LHCN-M2 (cell line): ENCODE measurements at places on chromosomes 13 and 19. TPM values are rescaled to one million over a fixed set of nuclear protein-coding genes. Genes with fewer than 3 reads are reported as not detected.

The LATS2 gene
- total RNA-seq = 14.6 and 18.8 TPM in 2 replicates

The ZNF345 gene
- 1.5 and 2.6 TPM in 2 replicates for total RNA-seq

The FAM124A gene
- not detected in 2 replicates for total RNA-seq

DNA sequence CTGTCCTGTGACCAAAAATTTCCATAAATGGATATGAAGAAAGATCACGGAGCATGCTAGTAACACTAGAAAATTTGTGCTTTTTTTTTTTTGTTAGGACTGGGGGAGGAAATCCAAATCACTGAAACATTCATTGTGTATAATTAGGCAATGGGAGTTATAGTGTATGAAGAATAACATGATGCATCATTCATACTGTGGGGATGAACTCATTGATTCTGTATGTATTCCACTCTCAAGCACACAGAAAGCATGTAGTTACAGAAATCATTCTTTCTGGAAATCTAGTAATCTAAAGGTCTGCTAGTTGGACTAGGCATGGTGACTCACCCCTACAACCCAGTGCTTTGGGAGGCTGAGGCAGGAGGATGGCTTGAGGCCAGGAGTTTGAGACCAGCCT is 749.7 kb downstream of the DIAPH3 start:
- DNase-seq = no peak

DNA sequence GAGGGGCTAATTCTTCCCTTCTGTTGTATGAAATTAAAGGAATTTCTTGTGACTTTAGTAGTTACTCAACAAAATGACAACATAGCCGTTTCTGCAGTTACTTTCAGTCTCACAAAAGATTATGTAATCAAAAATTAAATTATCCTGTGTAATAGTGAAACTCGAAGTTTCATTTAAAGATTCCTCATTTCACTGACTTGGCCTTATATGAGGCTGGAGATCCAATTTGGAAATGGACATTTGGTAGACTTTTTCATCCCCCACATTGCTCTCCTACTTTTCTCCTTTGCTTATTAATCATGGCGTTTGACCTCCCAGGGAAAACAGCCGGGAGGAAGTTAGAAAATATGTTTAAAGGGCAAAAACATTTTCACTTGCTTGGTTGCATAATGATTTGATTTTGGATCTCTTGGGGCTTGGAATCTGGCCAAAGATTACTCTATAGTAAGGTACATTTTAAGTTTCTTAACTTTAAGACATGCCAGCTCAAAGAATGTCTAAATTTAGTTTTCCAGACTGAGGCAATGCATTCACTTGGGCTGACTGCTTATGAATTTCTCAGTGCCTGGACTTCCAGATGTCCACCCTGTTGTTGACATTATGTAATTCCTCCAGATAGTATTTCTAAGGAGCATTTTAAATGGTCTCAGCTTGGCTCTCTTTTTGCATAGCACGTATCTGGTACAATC is 1364.9 kb upstream of the MIR17HG start:
- DNase-seq = peak; percentile 1

DNA sequence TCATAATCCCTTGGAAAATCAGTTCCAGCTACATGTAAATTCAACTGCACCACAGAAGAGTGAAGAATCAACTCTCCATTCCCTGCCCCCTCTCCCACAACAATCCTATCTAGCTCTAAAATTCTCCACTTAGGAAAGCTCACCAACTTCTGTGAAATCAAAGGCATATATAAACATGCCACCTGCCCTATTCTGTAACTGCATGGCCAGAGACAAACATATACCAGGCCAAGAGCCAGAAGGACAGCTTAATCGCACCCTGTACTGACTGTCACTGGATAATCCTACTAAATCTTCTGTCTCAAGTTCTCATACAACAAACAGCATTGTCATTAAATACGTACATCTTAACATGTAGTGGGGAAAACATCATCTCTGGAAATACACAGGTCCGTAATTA is 58.2 kb upstream of the EEF1AKMT1 start:
- no peak for DNase-seq

- no peak for DNase-seq
Measured at GRCh38 chr19:11586331-11586730, 8.9 kb upstream of the ACP5 start.

DNA sequence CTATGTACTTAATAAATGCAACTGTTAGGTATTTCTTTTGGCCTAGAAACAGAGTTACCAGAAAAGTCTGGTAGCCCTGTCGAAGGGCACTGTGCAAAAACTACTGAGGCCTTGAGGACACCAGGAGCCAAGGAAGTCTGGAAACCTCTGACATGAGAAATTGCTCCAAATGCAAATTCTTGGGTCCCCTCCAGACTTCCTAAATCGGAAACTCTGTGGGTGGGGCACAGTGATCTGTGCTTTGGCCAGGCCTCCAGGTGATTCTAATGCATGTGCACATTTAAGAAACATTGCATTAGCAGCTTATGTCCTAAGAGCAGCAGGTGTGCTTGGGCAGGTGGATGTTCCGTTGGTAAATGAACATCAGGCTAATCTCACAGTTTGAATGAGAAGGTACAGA is 50.0 kb downstream of the STARD13 start:
- no peak for DNase-seq

DNA sequence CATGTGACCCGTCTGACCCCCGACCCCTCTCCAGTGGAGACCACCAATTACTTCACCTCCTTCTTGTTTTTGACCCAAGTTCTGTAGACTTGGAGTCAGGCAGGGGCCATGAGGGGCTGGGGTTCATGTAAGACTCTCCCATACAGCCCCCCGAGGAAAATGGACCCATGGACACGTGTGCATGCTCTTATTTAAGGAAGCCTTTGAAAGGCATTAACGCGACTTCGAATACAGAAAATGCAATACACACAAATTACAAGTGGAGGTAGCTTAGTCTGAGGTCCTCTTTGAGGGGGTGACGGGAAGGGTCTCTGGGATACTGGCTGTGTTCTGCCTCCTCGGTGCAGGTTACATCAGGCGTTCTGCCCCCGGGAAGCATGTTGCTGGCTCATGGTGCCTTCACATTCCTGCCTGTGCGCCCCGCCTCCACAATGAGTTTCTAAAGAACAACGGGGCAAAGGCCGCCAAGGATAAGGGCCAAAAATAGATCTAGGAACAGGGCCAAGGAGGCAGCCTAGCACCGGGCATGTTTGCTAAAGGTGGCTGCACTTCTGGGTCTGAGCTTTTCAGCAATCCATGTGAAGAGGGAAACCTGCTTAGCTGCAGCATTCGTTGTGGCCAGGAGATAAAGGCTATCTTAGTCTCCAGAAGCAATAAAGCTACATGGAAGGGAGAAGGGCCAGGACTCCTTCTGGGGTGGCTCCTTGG is 54.5 kb downstream of the RAB20 start:
- DNase-seq = no peak

DNA sequence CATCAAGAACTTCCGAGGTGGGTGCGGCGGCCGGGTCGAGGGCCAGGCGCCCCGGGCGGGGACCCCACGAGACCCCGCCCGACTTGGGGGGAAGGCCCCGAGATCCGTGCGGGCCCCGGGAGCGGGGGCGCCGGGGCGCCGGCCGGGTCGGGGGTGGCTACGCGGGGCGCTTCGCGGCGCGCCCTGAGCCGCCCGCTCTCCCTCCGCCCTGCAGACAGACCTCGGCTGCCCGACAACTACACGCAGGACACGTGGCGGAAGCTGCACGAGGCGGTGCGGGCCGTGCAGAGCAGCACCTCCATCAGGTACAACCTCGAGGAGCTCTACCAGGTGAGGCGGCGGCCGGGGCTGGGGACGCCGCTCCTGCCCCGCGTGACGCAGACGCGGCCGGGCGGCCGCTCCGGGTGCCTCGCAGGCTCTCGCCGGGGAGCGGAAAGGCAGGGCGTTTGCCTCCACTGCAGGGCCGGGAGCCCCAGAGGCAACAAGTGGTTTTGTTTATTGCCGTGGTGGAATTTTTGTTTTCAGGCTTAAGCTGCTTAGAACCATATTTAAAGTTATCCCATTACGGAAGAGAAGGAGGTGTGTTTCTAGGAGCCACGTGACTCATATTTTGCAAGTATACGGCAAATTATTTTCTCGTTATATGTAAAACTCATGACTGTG is 477 bp downstream of the CUL4A start:
- DNase-seq = peak; percentile 58

DNA sequence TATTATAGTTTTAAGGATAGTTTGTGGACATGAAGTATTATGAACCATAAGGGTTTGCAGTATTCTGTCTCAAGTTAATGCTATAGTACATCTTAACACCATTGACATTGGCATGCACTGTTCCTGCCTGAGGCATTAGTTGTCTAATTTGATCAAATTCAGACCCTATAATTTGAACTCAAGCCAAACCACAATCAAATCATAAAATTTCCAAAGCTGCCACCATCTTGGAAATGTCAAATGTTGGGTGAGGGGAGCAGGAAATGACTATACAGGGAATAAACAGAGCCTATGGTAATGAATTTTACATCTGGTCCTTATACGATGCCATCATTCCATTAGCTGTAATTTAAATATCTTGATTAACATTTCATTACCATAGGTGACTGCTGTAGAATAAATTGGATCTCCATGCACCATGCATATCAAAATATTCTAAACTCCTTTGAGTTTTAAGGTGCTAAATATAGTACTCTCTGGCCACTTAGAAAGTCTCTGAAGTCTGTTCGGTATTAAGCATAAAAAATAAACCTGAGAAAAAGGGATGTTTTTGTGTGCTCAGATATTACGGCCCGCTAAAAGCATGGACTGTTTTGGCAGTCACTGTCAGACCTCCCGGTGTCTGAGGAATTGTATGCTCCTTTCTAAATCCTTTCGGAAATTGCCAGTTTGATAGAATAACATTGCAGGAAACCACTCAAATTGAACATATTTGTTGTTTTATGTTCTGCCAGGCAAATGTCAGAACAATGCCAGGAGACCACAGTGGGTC is 257.7 kb downstream of the SPRY2 start:
- peak; percentile 62 for DNase-seq
